ENCODE measurements at places on chromosomes 4 and X. TPM values are rescaled to one million over a fixed set of nuclear protein-coding genes. Genes with fewer than 3 reads are reported as not detected.
A peak's percentile ranks its signal among the peaks of the same experiment; 100 is the strongest.

Gene CCKAR
- total RNA-seq, result not detected

GRCh38 chr4:835148-836002 lies 9.4 kb upstream of the CPLX1 start:
- peak; percentile 74 for DNase-seq
- H3K36me3 ChIP-seq, result no peaks in the 10 kb centered on the region
- H3K4me3 ChIP-seq, result no peak overlapping the region
- H3K4me1 ChIP-seq, result no peaks in the 10 kb centered on the region

Gene PDE5A
- 58.0 TPM for total RNA-seq

Gene CACNA1F
- 1.4 TPM for total RNA-seq
